ENCODE measurements at places on chromosomes 7 and 10.

GRCh38 chr7:128215281-128215680 lies 25.8 kb upstream of the LEP start:
- no peak for DNase-seq

DNA sequence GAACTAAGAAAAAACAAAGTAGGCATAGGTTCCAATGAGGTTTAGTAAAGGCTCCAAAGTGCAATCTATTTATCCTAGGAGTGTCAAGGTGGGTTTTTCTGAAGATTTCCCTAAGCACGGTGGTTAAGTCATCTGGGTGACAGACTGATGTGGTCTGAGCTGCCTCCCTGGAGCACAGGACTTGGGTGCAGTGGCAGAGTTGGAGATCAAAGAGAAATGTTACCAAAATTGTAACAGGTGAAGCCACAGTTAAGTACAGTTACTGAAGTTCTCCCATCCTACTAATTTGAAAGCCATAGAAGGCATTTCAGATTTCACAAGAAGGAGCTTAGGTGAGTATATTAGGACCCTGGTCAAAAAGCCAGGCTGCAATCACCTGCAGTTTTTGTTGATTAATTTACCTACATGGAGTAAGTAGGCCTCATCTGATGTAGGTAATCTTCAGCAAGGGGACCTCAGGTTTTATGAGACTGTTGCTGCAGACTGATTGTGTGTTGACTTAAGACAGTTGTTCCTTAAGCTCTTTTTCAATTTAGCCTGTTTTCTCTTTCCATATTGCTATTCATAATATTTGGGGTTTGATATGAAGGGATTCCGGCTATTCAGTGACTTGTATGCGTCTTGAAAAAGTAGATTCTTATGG lies 3.0 kb downstream of the DLX6 start:
- DNase-seq: no peak

- DNase-seq: no peak
Measured at GRCh38 chr10:72893136-72893798, at the start of gene OIT3. TSS of gene OIT3 (plus strand) at chr10:72893739. CDS start at chr10:72893799, 60 bp downstream.

DNA sequence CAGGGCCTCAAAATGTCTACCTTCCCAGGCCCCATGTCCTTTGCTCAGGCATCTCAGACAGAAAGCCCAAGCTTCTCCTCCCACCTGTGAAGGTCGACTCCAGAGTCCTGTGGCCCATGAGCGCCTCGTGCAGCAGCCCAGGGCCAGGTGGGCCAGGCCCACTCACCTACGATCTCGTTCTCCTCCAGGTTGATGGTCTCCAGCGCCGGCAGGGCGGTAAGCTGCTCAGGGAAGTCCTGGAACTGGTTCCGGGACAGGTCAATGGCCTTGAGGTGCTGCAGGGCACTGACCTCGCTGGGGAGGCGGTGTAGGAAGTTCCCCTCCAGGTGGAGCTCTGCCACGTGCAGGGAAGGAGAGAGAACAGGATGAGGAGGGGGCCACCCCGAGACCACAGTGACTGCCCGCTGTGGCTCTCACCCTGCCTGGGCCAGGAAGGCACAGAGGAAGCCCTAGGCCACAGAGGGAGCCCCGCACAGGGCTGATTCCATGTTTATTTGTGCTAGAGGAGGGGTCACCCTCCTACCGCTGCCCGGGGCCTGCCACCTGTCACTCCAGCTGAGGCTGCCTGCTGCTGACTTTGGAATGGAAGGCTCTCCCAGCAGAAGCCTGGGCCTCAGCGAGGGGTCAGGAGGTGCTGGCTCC lies 40.0 kb upstream of the NPFFR1 start:
- DNase-seq: no peak

- DNase-seq: no peak
Measured at GRCh38 chr10:121531076-121531829, 67.0 kb downstream of the FGFR2 start.

Data from D341Med (cell line).